ENCODE measurements at places on chromosomes 2 and 18.

GRCh38 chr2:63790906-63791305, 50.8 kb upstream of the UGP2 start:
- no peak for DNase-seq

- no peak for DNase-seq
Measured at GRCh38 chr18:50989711-50990110, 21.9 kb downstream of the ELAC1 start.

DNA sequence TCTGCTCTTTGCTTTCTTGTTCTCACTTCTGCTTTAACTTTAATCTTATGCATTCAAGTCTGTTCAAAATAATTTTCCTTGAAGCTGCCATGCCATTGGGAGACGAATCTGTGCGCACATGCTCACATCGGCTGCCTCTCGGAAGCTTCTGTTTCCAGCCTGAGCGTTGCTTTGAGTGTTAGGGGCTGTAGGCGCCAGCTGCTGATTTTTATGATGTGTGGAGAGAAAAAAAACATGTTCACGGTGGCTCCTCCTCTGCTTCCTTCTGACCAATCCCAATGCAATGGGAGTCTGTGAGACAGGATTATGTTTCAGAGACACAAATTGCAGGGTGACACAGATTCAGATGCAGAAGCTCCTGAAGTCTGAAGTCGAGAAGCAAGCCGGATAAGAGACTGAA, at the start of gene MC4R:
MC4R (minus strand) TSS at position 180 of the 400 bp plus-strand sequence. CDS start 426 bp downstream, outside the sequence.
- DNase-seq, result no peak

DNA sequence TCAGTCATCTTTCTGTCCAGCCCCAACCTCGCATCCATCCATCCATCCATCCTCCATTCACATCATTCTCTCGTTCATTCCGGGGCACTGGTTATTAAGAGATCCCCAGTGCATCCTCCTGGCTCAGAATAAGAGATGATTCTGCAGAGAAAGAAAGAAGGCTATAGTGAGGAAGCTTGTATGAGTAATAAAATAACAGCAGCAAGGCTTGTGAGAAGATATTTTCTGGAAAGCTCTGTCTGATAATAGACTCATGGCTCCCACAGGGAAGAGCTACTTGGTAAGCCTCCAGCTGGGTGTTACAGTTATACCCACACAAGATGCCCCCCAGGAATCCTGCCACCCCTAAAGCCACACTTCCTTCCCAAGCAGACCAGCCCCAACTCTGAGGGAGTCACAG, 143.2 kb downstream of the MTCL1 start:
- no peak for DNase-seq

All from activated naive CD8-positive, alpha-beta T cell treated with anti-CD3 and anti-CD28 coated beads, Interleukin-2, amount 50 U/mL, for 24 hours (primary cell).